Heart left ventricle (tissue), 16 donors: ENCODE measurements at places on chromosomes 13 and 19. TPM values are rescaled to one million over a fixed set of nuclear protein-coding genes. Genes with fewer than 3 reads are reported as not detected.

VSTM1 gene
- not detected for polyA plus RNA-seq

RFPL4A gene
- not detected for polyA plus RNA-seq

SBK3 gene
- polyA plus RNA-seq: 12.4 TPM

NCR1 gene
- polyA plus RNA-seq: not detected

EVI5L gene
- polyA plus RNA-seq: 20.5 TPM
